ENCODE measurements at places on chromosomes 7 and 10.

- no peak for DNase-seq
Measured at GRCh38 chr7:129848436-129848835, 104.3 kb downstream of the UBE2H start.

- DNase-seq, result no peak
Measured at GRCh38 chr10:126135177-126135576, 238.8 kb downstream of the FANK1 start.

DNA sequence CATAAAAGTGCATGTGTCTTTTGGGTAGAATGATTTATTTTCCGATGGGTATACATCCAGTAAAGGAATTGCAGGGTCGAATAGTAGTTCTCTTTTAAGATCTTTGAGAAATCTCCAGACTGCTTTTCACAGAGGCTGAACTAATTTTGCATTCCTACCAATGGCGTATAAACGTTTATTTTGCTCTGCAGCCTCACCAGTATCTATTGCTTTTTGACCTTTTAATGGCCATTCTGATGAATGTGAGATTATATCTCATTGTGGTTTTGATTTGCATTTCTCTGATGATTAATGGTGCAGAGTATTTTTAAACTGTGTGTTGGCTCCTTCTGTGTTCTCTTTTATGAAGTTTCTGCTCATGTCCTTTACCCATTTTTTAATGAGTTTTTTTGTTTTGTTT lies 1020.1 kb downstream of the NXPH1 start:
- no peak for DNase-seq

DNA sequence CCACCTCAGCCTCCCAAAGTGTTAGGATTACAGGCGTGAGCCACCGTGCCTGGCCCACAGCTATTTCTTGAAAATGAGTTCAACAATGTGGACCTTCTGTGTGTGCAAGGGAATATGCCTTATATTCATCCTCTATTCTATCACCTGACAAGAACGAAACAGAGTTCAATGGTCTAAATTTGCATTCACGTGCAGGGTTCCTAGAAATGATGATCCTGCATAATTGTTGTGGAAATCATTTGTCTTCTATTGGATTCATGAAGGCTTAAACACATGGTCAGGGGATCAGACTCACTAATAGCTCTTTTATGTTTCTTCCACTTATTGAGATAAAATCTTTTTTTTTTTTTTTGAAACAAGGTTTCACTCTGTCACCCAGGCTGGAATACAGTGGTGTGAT lies 23.7 kb downstream of the PAPSS2 start:
- DNase-seq, result no peak

DNA sequence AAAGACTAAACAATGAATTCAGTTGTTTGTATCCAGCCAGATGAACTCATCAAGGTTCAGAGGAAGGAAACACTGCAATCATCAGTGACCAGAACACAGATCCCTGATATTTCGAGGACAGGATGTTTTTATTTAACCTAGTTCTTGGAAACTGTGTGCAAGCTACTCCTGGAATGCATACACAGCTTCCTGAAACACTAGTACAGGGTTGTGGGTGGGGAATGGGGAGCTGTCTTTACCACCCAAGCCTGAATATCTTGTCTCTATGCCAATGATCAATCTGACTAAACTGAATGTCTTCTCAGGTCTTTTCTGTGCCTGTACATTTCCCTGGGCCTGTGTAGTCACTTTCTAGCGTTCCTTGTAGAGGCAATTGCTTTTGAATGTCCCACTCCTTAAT lies 374.6 kb downstream of the CALN1 start:
- no peak for DNase-seq

DNA sequence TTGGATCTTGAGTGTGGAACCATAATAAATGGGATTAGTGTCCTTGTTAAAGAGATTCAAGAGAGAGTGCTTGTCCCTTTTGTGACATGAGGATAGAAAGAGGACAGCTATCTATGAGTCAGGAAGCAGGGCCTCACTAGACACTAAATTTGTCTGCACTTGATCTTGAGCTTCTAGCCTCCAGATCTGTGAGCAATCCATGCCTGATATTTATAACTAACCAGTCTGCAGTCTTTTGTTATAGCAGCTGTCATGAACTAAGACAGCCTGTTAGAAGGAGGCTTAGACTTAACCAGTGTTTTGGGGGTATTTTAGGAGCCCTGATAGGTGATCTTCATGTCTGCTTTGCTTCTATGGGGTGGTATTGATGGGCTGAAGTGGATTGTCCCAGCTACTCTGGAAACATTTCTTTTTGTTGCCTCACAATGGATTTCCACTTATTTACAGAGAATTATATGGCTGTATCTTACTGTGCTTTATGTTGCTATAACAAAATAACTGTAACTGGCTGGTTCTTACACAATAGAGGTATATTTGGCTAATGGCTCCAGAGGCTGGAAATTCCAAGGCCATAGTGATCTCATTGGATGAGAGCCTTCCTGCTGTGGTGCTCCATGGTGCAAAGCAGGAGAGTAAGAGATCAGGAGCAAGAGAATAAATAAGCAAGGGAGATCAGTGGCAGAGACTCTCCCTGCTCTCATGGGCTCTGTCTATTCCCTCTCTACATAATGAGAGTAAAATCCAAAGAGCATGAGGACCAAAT lies 23.4 kb upstream of the AKR1C3 start:
- no peak for DNase-seq

GRCh38 chr10:129792141-129792540 lies 171.9 kb downstream of the EBF3 start:
- DNase-seq, result no peak

DNA sequence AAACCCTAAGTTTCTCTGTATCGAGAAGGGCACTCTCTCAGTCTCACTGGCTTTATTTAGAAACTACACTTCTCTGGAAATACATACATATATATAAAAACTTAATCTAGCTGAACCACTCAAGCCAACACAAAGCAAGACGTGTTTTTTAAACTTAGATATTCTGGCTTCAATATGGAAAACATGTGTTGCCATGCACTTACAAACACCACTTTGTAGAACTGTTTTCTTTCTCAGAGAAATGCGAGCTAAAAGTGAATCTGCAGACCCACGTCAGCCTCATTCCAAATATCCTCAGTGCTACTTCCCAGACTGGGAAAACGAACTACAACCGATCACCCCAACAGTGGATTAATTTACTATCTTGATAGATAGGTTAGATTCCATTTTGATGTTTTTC lies 1.7 kb downstream of the CCDC3 start:
- no peak for DNase-seq

Measured in NCI-H345 (cell line).